Foreskin fibroblast (primary cell): ENCODE measurements at places on chromosomes 12 and 14.

DNA sequence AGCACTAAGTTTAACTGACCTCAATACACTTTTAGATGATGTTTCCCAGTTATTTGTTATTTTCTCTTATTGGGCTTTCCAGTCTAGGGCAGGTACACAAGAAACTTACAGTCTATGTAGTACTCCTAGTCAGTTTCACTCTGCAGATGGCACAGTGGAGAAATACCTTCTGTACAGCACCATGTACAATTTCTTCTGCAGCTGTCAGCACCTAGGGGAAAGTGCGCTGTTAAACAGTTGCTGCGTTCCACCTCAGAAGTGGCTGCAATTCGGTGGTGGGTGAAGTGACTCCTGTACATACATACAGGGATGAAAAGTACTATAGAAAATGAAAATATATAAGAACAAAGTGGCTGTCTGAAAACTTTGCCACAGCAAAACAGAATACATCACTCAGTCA is 48.3 kb downstream of the NOVA1 start:
- DNase-seq = no peak

- no peak for DNase-seq
Observed at GRCh38 chr14:103704708-103705107, 10.5 kb downstream of the XRCC3 start.

DNA sequence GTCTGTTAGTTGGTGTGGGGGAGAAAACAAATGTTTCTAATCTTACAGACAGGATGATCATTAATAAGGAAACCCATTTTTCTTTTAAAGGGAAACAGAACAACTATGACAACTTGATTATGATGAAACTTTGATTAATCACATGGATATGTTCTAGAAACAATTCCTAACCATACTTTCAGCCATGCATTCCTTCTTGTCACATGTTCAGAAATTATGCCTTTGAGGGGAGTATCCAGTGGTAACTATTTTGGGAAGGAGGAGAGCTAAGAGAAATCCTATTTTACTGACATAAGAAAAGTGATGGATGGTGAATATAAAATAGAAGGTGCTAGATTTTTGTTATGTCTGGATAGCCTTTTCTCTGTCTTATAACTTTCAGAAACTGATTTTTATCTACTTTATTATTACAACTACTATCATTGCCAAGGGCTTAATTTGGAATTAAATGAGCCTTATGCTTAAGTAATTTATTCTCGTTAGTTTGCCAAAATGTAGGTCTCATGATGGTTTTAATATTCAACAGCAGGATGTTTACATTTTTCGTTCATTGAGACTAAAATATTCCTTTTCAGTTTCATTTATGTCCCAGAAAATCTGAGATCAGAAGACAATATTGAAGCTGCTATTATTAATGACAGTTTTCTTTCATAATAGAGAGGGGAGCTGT is 200.1 kb downstream of the TMTC2 start:
- no peak for DNase-seq

DNA sequence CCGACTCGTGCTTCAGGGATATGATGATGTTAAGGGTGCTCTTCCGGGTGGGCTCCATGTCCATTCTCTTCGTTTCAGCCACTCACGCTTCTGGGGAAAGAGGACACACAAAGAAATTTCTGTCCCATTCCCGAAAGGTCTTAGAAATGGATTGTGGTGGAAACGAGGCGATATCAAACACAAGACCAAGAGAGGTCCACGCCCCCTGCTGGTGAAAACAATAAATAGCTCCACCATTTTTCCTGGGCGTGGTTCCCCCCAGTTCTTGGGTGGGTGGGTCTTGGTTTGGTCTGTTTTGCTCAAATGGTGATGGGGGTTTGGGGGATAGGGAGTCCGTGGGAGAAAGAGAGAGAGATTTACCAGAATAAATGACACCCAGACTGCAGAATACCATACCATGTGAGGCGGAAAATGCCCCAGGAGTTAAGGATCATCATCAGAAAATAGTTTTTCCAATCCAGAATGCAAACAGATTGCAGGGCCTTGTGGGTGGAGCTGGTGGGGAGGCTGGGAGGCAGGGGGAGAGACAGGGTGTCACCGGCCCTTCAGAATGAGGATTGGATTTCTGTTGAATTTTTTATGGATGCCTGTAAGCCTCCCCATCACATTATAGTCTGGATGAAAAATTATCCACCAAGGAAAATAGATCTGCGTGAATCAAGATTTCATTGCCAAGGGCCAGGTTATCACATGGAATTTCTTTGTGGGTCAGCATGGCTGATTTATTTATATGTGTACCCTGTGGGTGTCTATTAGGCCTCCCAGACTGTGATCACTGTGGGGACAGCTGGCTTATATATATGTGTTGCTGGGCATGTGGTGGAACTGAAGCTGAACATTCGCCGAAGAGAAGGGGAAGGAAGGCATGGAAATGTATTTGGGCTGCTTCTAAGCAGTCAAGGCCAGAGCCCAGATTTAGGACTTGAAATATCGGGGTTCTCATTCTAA is 55.8 kb downstream of the SRRM4 start:
- DNase-seq = no peak

GRCh38 chr14:103136388-103137271 is 13.4 kb downstream of the TNFAIP2 start:
- DNase-seq = peak; percentile 43

- DNase-seq = no peak
Observed at GRCh38 chr12:124623344-124624035, 56.1 kb upstream of the NCOR2 start.

- no peak for DNase-seq
Observed at GRCh38 chr12:12823300-12823699, 10.2 kb downstream of the DDX47 start.
